Stimulated activated CD8-positive, alpha-beta memory T cell treated with anti-CD3 and anti-CD28 coated beads, Interleukin-7, amount 100 ng/mL, for 1 hour (primary cell): ENCODE measurements at places on chromosomes 11 and 22.
A peak's percentile ranks its signal among the peaks of the same experiment; 100 is the strongest.

DNA sequence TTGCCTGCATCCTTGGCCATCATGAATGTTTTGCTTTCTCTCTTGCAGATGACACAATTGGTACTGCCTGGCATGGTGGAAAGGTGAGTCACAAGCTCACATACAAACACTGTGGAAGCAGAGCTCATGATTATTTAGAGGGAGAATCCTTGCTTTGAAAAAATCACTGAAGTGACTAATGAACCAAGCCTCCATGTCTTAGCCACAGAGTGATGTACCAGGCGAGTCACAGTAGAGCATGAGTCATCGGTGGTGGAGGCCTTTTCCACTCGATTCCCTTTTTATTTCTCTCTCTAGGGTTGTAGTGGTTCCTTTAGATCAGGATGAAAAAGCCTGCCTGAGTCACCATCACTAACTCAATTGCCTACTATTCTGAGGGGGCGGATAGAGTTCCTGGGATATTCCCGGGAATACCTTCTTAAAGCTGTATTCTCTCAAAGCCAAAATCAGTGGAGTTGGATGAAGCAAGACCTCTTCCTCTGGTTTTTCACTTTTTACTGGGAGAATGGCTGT lies 49.6 kb upstream of the ALKBH3 start:
- peak; percentile 13 for DNase-seq

DNA sequence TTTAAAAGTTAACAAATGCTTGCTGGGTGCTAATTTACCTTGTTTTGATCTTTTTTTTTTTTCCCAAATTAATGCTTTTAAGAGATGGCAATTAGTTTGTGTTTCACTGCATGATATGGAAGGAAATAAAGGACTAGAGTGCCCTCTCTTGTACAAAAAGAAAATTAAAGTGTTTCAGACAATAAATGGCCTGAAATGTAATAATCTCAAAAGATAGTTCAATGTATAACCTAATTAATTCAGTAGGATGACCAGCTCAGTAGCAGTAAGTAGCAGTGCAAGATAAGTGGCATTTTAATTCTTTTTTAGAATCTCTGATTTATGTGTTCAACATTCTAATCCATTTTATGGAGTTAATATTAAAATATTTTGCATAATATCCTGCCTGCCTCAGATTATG lies 39.9 kb upstream of the MYO18B start:
- no peak for DNase-seq

DNA sequence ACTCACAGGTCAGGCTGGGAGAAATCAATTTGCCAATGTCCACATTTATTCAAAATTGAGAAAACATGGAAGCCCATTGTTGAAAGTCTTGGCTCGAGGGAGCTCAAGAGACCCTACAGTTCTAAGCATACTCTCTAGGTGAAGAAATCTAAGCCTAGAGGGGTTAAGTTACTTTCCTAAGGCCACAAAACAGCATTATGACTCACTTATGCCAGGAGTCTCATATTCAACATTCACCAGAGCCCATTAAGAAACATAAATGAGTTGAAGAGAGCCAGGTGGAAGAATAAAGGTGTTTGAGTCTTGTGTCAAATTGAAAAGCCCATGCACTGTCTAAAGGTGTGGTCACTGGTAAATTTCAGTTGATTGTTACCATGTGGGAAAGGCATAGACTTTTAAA lies 108.1 kb downstream of the INSC start:
- no peak for DNase-seq

DNA sequence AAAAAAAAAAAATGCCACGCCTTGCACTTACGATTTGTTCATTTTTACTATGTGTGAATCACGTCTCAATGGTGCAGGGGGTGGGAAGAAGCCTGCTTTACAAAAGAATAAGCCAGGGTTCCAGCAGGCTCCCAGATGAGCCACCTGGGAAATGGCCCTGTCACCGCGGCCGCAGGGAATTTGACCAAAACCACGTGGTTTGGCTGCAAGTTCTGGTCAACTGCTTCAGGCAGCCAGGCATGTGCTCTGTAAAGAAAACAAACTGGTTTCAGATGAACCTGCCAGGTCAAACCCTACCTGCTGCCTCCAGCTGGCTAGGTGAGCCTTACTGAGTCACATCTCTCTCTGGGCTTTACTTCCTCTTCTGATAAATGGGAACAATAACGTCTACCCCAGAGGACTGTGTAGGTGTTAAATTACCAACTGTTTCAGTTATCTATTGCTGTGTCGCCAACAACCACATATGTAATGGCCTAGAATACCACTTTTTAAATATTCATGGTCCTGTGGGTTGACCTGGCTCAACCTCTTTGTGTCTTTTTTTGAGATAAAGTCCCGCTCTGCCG lies 30.5 kb upstream of the GCAT start:
- DNase-seq = no peak

- DNase-seq = no peak
Observed at GRCh38 chr11:102791271-102792036, 6.5 kb downstream of the MMP1 start.

DNA sequence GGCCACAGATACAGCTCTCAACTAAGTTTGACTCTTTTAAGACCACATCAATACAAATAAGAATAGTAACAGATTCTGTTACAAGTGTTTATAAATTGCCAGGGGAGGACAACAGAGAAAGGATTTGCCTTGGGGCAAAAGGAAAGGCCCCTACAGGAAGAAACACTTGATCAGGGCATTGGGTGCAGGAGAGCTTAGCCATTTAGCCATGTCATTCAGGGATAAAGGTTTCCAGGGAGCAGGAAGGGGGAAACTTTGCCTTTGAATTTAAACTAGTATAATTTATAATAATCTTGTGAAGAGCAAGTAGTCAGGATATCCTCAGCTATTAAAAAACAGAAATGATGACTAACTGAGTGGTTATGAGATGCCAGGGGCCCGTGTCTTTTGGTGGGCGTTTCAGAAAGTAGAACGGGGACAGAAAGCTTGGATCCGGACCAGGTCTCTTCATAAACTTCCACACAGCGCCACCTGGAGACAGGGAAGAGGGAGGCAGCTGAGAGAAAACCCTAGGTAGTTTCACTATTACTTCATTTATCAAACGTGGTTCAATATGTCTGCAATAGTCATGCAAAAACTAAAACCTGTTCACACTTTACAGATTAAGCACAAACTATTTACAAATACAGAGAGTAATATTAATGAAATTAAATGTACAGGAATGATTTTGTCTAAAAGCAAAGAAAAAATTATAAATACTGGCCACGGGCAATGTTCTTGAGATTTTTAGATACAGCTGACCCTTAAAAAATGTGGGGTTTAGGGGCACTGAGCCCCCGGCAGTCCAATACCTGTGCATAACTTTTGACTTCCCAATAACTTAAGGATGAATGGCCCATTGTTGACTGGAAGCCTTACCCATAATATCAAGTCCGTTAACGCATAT lies 11.0 kb upstream of the SLC5A4 start:
- DNase-seq = peak; percentile 32

GRCh38 chr11:61049859-61050258 lies 52.4 kb upstream of the CD5 start:
- no peak for DNase-seq

GRCh38 chr22:45223304-45224117 lies 17.2 kb downstream of the KIAA0930 start:
- DNase-seq = no peak

DNA sequence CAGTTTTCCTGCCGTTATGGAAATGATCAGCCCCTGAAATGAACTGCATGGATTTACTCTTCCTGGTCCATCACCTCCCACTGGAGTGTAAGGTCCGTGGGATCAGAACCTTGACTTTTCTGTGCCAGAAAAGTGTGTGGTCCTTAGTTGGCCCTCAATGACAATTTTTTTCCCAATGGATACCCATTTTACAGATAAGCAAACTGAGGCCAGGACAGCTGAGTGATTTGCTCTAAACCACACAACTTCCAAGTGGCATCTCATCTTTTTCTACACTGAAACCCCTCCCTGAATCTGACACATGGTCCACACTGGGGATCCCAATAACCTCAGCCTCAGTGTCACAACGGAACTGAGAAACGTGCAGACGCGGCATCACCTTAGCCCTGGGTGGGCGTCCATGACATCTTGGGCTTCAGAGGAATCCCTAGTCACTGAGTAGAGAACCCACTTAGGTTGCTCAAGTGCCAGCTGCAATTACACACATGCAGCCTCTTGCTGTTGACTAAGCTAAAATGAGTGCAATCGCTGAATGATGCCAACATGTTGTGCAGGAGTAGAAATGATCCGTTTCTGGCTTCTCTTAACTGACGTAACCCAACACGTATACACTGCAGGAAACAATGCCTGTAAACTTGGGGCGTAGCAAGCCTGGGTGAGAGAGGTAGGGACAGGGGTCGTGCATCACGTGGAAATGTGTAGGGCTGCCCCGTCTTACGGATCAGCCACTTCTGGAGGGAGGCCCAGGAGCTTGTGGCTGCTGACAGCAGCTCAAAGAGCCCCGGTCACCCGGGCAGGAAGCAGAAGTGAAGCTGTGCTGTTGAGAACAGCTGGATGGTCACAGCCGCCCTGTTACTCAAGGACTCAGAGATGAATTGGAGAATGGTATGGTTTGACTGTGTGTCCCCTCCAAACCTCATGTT lies 136.3 kb downstream of the SHANK2 start:
- no peak for DNase-seq
